ENCODE measurements at places on chromosomes 16 and 17.

DNA sequence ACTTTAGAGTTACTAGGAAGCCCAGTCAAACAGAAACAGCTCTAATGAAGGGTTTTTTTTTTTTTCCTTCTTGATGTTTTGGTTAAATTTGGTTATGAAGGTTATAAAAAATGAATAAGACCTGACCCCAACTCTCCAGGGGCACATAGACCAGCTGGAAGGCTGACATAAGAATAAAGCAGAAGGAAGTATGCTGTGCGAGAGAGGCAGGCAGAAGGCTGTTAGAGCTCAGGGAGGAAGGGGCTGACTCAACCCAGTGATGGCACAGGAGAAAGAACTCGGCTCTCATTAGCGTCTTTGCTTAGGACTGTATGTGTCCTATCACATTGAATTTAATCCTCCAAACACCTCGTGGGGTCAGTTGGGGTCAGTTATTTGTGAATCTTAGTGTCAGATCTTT is 474.6 kb downstream of the PMP22 start:
- DNase-seq: peak; percentile 76

GRCh38 chr17:4849011-4849536 is 15.9 kb downstream of the MINK1 start:
- DNase-seq: no peak

DNA sequence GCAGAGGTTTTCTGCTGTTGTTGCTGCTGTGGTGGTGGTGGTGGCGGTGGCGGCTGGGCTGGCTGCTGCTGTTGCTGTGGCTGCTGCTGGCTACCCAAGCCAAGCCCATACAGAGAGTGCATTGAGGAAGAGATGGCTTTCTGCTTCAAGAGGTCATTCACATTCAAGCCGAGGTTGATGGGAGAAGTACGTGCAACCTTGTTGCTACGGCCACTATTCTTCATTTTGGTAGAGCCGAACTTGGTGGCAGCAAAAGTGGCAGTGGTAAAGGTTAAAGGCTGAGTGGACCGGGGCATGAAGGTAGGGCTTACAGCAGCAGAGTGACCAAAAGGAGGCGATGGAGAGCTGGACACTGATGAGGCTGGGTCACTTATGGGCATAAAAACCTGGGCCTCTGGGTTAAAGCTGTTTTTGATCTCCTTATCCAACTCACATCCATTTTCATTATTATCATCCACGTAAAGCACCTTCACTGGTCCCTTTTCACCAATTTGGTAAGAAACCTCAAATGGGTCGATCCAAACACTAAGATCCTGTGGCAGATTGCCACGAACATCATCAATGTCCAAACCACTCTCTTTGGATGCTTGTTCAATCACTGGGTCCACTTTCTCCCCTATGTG is 2.8 kb downstream of the TOB1 start:
- no peak for DNase-seq

- peak; percentile 90 for DNase-seq
Measured at GRCh38 chr16:70428178-70428998, 10.5 kb downstream of the ST3GAL2 start.

DNA sequence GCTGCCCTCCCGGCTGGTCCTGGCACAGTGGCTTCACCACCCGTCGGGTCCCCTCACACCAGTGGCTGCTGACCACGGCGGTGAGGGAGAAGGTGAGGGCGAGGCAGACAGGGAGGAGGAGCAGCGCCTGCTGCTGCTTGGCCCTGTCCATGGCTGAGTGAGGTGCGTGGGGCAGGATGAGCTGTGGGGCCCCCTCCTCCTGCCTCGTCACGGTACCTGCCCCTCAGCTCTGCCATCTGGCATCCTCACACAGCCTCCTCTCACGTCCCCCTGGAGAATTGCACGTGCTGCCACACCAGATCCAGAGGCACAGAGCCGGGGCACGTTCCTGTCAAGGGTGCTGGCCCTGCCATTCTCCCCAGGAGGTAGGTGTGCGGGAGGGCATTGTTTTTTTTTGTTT is at the start of gene GSG1L2:
Gene GSG1L2, minus strand, starts transcription at position 159 of the 400 bp plus-strand sequence. Its CDS starts 8 bp downstream, at position 151.
- DNase-seq: no peak

- DNase-seq: no peak
Measured at GRCh38 chr16:12323007-12323758, 346.6 kb downstream of the SNX29 start.

DNA sequence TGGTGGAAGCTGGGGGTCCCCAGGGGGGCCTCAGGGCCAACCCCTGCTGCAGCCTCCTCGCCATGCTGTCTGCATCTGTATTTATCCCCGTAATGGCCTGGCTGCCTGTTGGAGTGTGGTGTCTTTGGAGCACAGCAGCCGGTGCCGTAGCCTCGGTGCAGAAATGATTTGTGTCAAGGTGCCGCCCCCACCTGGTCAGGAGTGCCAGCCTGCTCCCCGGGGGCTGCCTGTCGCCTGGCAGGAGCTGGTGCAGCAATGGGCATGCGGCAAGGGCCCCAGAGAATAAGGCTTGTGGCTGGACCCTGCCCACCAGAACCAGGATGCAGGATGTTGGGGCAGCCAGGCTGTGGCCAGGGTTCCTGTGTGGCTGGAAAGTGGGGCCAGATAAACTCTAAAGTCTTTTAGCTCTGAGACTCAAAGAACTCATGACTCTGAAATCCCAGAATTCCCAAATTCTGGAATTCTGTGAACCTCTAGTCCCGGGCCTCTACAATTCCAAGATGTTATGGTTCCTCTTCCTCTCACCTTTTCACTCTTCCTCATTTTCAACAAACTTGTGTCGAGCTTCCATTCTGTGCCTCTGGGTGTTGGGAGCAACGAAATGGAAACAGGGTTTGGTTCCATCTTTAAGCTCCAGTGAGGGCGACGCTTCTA is 5.9 kb downstream of the CPNE2 start:
- no peak for DNase-seq

DNA sequence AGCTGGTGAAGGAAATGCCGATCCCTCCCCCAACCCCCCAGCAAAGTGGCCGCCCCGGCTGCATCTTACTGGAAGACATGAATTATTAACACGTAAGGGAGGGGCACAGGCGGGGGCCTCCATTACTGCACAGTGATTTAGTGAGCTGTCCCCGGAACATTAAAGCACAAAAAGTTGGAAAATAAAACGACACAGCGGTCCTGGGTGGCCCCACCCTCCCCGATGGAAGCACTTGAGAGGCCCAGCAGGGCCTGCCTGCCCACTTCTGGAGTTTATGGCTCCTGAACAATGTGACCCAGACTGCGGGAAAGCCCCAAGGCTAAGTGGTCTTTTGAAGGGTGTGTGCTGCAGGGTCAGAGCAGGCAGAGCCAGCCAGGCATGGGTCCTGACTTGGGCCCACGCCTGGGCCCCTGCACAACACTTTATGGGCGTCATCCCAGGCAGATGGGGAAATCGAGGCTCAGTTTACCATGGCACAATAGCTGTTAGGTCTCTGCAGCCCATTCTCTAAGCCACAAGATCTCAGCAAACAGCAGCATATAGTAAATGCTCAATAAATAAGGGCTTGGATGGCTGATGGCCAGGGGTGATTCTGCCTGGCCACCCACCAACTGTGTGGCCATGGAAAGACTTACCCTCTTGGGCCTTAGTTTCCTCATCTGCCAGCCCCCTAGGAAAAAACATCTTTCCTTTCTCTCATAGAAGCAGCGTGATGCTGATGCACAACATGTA is 22.8 kb downstream of the CCDC102A start:
- peak; percentile 69 for DNase-seq

- DNase-seq: no peak
Measured at GRCh38 chr16:2690852-2691251, 8.5 kb downstream of the KCTD5 start.

DNA sequence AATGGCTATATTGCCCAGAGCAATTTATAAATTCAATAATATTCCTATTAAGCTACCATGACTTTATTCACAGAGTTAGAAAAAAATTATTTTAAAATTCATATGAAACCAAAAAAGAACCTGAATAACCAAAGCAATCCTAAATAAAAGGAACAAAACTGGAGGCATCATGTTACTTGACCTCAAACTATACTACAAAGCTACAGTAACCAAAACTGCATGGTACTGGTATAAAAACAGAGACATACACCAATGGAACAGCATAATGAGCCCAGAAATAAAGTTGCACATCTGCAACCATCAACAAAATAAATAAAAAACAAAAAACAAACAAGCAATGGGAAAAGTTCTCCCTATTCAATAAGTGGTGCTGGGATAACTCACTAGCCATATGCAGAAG is 203.2 kb downstream of the RGS9 start:
- DNase-seq: no peak

DNA sequence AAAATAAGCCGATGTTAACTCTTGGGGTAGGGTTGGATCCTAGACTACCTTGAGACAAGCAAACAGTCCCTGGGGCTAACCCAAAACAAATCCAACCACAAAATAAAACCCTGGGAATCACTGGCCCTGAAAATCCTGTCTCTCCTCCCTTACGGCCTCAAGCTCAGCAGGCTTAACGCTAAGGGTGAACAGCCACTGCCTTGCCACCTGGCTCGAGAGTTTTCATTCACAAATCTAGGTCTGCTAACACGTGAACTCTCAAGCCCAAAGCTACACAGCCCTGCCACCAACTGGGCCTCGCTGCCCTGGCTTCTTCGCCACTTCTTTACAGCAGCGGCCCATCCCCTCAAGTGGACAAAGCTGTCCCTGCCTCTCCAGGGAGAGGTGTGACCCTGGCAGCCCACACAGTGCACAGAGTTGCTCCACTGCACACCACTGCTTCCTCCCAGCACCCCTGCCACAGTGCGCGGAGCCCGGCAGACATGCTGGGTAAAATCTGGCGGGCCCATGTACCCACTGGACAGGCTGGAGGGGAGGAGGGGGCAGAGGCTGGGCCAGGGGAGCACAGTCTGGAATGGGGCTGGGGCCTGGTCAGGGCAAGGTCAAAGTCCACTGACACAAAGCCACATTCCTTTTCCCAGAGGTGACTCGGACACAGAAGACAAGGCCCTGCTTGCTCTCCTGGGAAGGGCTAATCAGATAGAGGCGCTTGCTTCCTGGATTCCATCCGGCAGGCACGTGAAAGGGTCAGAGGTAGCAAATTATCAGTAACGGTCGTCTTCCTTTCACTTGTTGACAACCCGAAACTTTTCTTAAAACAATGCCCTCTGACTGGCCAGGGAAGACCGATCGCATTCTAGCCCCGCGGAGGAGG is 996 bp downstream of the PCYT2 start:
- no peak for DNase-seq

- no peak for DNase-seq
Measured at GRCh38 chr17:76130473-76130872, 10.6 kb downstream of the FOXJ1 start.

DNA sequence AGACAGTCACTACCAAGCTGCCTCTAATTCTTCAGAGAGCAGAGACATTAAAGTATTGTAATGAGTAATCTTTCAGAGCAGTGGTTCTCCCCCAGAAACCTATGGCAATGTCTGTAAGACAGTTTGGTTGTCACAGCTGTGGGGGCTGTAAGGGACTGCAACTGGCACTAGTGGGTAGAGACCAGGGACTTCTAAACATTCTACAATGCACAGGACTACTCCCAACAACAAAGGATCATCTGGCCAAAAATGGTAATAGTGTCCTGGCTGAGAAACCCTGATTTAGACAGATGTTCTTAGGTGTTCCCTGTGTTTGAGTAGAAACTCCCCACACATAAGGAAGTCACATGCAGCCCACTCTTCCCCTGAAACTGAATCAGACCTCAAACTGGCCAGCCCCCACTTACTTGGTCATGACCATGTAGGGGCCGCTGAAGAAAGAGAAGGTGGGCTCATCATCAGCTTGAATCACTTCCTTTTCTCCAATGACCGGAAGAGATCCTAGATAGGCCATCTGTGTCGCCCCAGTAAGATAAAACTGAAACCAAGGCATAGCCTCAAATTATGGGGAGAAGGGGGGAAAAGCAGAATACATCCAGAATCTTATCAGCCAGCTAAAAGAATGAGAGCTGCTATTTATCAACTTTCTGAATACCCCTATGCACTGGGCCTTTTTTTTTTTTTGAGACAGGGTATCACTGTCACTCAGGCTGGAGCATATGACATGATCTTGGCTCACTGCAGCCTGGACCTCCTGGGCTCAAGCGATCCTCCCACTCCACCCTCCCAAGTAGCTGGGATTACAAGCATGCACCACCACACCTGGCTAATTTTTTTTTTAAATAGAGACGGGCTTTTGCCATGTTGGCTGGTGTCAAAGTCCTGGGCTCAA is 75.8 kb downstream of the TEX14 start:
- DNase-seq: no peak

DNA sequence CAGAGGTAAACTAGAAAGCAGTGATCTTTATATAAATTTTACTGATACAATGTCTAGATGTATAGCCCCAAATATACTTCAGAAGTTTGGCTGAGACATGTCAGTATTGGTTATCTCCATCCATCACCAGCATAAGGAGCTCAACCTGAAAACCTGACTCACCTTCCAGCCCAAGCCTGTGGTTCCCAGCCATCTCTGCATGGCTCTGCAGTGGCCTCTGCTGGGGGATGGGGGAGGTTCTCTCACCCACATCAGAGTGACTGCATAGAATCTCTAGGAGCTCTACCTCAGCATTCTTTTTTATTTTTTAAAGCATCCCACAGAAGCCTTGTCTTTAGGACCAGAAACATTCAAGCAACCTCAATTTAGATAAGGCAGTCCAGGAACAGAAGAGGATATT is 27.3 kb downstream of the USP7 start:
- peak; percentile 42 for DNase-seq

GRCh38 chr17:58006560-58006923 is 504 bp downstream of the SRSF1 start:
- peak; percentile 77 for DNase-seq

- DNase-seq: no peak
Measured at GRCh38 chr17:47057830-47058229, 78.8 kb upstream of the RPRML start.

DNA sequence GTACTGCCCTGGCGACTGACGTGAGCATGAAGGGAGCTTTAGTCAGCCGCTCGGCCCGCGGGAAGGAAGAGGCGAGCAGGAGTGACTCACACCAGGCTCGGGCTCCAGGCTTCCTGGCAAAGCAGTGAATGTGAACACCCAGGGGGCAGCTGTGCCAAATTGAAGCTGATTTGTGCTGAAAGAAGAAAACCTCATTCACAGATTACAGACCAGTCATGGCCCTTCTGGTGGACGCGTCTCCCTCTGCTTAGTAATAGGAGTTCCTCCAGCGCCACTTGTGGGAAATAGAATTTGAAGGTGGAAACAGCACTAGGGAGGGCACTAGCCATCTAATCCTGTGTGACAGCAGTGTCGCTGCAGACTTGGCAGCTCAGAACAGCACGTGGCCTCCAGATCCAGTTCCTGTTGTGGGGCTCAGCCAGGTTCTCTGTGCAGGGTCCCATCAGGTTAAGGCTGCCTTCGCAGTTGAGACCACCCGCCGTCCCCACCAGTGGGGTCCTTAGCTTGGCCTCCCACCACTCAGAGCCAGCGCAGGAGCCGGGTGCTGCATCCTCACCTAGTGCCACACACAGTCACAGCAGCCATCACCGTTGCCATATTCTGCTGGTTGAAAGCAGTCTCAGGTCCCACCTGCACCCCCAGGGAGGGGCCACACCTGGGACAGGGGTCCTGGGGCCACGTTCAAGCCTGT is 164.5 kb upstream of the CHMP6 start:
- DNase-seq: peak; percentile 94
